Articular chondrocyte of knee joint (primary cell): ENCODE measurements at places on chromosomes 2 and 18. TPM values are rescaled to one million over a fixed set of nuclear protein-coding genes. Genes with fewer than 3 reads are reported as not detected.

Gene ALKAL2
- total RNA-seq, result 0.13 and 0.22 TPM in 2 replicates

Gene SCN3A
- 0.13 and 0.54 TPM in 2 replicates for total RNA-seq

Gene NAT8
- not detected in 2 replicates for total RNA-seq

Gene SMAD2
- 77.4 and 119 TPM in 2 replicates for total RNA-seq

Gene GCG
- total RNA-seq, result not detected in 2 replicates

Gene LPIN2
- 55.8 and 57.4 TPM in 2 replicates for total RNA-seq

Gene LOXL3
- 162 and 188 TPM in 2 replicates for total RNA-seq

Gene FIGN
- total RNA-seq, result 1.5 and 2.2 TPM in 2 replicates

Gene LOXHD1
- total RNA-seq, result not detected in 2 replicates

Gene MAB21L4
- not detected in 2 replicates for total RNA-seq
